ENCODE measurements at places on chromosomes 7 and 10. TPM values are rescaled to one million over a fixed set of nuclear protein-coding genes. Genes with fewer than 3 reads are reported as not detected.

DNA sequence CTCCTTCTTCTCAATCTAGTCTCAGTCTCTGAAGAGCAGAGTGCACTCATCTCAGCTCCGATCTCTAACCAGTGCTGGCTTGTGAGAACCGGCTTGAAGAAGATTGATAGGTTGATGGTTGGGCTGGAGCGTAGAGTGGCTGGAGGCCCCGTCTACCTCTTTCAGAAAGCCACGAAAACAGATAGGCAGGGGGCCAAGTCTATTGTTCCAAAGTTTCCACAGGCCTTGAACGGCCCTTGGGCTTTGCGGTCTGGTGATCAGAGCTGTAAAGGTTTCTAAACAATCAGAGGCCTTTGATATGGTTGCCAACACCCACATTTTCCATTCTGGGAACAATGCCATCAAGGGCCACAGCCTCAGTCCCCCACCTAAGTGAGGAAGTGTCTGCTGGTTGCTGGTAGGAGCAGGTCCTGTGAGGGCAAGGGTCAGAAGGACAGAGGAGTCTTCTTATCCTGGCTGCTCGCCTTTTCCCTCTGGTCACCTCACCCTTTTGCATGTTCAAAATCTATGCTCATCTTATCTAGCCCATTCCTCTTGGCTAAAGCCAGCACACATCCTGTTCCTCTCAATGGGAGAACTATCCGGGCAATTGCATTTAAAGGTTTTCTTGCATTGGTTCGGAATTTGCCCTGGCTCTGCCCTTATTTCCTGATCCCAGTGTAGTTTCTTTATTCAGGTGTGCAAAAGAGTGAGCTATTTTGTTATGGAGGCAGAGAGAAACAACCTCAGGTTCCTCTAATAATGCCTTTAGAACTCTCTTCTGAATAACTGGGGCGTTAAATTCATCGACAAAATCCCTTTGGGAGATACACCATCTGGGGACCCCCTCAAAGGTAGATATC is 70.3 kb upstream of the KMT2E start:
- peak; percentile 81 for DNase-seq

GRCh38 chr10:77699080-77699645 is 61.6 kb upstream of the KCNMA1 start:
- DNase-seq, result no peak

DNA sequence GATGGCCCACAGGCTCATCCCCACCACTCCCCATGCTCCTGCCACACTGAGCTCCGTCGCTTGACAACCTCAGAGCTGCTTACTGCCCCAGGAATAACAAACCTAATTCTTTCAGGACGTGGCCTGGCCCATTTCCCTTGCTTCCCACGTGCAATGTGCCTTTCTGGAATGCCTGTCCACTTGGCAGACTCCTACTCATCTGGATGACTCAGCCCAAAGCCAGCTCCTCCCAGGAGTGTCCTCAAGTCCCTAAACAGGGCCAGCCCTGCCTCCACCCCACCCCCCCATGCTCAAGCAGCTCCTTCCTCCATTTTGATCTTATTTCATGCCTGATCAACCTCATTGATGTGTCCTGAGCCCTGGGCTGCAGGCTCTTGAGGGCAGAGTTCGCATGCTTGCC is 164.9 kb upstream of the RNF32 start:
- no peak for DNase-seq

- no peak for DNase-seq
These were observed 20.7 kb downstream of the ZNF107 start for GRCh38 chr7:64686493-64687184.

SPDYE9 gene
- total RNA-seq, result not detected
